Naive B cell (primary cell): ENCODE measurements at places on chromosomes 16 and 17.

DNA sequence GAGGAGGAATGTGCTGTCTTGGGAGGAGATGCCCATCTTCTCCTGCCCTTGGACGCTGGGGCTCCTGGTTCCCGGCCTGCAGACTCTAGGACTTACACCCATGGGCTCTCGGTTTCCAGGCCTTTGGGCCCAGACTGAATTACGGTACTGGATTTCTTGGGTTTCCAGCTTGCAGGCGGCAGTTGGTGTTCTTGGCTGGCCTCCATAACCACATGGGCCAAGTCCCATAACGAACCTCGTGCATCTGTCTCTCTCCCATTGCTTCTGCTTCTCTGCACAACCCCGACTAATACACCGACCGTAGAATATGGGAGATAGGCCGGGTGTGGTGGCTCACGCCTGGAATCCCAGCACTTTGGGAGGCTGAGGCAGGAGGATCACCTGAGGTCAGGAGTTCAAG, 162.6 kb downstream of the SDK2 start:
- no peak for DNase-seq

DNA sequence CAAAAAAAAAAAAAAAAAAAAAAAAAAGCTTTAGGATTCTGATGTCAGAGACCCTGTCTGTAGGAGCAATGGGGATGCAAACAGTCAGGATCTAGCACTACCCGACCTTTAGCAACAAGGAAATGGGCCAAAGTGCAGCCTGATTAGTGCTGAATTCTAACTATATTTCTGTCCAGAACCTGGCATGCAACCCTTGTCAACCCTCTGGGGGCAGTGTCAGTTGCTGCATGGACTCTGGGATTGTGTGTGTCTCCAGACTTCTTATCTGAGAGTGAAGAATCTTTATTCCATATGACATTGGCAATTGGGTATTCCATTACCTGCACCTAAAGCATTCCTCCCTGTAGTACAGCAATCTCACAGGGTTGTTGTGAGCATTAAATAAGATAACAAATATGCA, 120.3 kb upstream of the CRHR1 start:
- no peak for DNase-seq

- DNase-seq, result no peak
These were observed 61.0 kb downstream of the PLD6 start for GRCh38 chr17:17144916-17145665.

DNA sequence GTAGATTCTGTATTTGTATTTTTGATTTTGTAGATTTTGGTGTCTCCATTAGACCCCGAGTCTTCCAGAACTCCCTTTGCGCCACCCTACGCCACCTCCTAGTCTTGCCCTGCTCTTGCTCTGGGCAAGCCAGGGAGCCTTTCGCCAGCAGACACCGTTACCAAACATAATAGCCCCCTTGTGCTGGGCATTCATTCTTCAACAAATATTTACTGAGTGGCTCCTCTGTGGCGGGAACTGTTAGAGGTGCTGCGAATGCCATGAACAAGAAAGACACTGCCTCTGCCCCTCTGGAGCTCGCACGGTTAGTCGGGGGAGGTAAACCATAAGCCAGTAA, 841 bp upstream of the GPT2 start:
- no peak for DNase-seq

DNA sequence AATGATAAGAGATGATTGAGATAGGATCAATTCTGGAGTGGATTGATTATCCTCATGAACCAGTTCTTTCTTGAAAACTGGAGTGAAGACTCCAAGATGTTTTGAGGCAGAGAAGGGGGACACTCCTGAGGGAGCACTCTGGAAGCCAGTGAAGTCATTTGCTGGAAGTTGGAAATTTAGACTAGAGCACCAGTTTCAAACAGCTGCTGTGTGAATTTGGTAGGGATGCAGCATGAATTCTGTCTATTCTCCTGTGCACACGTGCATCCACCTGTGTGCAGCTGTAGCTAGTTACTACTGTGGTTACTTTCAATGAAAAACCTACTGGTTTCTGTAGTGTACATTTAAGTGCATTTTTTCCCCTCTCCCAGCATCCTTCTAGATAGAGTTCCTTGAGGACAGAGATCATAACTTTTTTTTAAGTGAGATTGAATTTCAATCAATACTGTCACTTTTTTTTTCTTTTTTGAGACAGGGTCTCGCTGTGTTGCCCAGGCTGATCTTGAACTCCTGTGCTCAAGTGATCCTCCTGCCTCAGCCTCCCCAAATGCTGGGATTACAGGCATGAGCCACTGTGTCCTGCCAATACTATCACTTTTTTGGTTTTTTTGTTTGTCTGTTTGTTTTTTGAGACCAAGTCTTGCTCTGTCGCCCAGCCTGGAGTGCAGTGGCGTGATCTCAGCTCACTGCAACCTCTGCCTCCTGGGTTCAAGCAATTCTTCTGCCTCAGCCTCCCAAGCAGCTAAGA, 65.9 kb downstream of the TUBD1 start:
- no peak for DNase-seq

DNA sequence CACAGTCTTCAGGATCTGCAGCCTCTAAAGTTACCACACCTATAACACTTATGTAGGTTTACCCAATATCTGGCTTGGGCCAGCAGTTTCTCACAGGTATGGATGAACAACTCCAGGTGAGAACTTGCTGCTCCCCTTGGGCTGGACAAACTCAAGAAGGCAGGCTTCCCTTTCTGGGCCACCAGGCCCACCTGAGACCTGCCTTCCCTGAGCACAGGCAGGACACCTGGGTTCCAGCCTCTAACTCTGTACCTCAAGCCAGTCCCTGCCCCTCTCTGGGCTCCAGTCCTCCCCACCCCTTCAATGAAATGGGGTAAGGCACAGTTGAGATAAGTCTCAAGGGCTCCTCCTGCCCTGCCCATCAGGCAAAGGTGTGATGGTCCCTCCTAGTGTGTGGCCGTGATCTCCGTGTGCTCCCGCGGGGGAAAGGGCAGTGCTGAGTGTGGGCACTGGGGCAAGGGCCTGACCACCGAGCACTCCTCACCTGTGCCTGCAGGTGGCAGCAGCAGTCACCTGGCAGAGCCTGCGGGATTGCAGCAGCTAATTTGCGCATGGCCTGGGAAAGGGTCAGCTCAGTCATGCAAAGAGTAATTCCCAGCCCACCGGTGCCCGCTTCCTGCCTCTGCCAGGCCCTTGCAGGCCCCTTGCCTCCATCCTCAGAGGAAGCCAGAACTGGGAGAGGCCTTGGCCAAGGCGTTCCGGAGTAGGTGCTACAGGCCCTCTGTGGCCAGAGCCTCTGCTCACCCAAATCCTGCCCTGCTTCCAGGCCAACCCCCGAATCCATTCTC, 28.2 kb upstream of the ADGRG1 start:
- no peak for DNase-seq

DNA sequence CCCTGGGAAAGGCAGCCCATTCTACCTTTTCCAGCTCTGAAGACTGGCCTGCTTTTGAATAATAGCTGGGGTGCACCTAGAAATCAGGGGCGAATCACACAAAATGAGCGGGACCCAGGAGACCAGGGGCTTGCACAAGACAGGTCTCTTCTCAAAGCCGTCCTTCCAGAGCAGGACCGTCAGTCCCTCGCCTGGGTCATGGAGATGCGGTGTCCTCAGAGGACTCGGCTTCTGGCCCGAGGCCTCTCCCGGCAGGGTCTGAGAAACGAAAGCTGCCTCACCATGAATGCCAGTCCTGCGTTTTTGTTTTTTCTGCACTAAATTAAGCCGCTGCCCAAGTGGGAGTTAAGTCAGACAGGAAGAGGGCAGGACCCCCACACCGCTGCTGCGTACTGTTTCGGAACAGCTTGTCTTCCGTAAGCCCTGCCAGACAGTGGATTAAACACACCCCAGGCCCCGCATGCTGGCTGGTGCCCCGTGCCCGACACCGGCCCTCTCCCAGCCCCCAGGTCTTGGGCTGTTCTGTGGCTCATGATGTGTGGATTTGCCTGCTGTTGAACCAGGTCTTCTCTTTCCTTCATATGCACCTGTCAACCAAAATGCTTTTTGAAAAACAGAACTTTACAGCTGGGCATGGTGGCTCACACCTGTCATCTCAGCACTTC, 142.1 kb upstream of the RPH3AL start:
- no peak for DNase-seq

DNA sequence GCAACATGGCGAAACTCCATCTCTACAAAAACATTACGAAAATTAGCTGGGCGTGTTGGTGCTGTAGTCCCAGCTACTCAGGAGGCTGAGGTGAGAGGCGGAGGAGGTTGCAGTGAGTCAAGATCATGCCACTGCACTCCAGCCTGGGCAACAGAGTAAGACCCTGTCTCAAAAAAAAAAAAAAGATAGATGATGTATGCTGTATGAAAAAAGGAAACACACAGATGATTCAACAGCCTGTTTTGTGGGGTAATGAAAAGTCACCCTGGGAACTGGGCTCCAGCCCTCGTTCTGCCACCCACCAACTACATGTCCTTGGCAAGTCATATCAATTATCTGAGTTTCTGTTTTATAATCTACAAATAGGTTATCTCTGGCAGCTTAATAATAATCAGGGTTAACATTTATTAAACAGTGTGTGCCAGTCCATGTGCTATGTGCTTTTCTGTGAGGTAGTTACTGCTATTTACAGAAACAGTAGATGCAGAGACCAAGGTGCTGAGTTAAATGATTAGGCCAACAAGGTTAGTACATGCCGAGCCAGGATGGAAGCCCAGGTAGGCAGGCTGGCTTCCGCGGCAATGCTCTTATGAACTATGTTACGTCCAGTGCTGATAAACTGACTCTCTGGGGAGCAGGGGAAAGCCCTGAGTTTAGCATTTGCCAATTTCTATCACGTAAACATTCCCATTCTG, 1.1 kb downstream of the G6PC1 start:
- no peak for DNase-seq

DNA sequence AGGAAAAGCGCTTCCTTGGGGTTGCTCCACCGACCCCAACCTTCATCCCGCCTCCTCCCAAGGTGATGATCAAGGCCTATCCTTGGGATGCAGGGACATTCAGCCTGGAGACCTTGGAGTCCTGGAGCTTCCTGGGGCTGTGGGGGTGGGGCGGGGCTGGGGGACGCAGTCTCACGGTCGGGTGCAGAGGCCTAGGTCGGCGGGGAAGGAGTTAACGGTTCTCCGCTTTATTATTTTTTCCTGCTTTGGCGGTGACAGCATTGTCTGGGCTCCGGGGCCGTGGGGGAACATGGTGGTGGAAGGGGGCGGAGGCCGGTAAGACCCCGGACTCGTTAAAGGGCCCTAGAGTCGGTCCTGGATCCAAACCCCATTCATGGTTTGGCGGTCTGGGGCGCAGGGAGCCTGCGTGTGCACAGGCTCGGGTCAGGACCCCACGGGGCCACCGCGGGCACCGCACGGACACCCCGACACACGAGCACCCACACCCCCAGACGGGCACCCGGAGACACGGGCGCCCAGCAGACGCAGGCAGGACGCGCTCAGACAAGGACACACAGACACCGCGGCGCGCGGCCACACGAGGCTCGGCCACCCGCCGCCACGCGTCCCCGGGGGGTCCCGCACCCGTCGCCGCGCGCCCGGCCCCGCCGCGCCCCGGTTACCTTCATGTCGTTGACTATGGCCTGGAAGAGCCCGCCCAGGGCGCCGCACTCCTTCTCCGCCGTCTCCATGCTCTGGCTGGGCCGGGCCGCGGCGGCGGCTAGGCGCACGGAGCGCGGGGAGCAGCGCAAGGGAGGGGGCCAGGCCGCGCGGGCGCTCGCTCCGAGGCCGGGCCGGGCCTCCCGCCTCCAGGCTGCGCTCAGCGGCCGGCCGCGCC, 554 bp downstream of the MTSS2 start:
- DNase-seq, result no peak

- no peak for DNase-seq
These were observed 7.6 kb downstream of the LMF1 start for GRCh38 chr16:962901-963814.
